ENCODE measurements at places on chromosomes 16 and 17. TPM values are rescaled to one million over a fixed set of nuclear protein-coding genes. Genes with fewer than 3 reads are reported as not detected.

- H3K4me1 ChIP-seq = no peaks in the 10 kb centered on the region
- H3K36me3 ChIP-seq = peaks cover 45% of the 10 kb centered on the region
- H3K4me3 ChIP-seq = no peak overlapping the region
- no peak overlapping the region for H3K27ac ChIP-seq
- H3K27me3 ChIP-seq = no peaks in the 10 kb centered on the region
Measured at GRCh38 chr16:57512296-57513001, 23.9 kb downstream of the CCDC102A start.

Gene AOC2
- total RNA-seq = 3.0 TPM

Gene LGALS9B
- total RNA-seq = 50.8 TPM

Gene SLFN12
- total RNA-seq = 21.8 TPM

GRCh38 chr16:79213214-79213613, 387.3 kb downstream of the MAF start:
- no peak for DNase-seq
- peaks cover 6% of the 10 kb centered on the region for H3K4me1 ChIP-seq
- no peaks in the 10 kb centered on the region for H3K36me3 ChIP-seq
- no peak overlapping the region for H3K4me3 ChIP-seq
